ENCODE measurements at places on chromosomes 11 and 22.

GRCh38 chr22:30344447-30345200, 12.1 kb downstream of the SF3A1 start:
- H3K4me3 ChIP-seq, result no peak overlapping the region
- H3K4me1 ChIP-seq, result no peaks in the 10 kb centered on the region
- peaks cover 42% of the 10 kb centered on the region for H3K36me3 ChIP-seq
- H3K27me3 ChIP-seq, result no peaks in the 10 kb centered on the region

DNA sequence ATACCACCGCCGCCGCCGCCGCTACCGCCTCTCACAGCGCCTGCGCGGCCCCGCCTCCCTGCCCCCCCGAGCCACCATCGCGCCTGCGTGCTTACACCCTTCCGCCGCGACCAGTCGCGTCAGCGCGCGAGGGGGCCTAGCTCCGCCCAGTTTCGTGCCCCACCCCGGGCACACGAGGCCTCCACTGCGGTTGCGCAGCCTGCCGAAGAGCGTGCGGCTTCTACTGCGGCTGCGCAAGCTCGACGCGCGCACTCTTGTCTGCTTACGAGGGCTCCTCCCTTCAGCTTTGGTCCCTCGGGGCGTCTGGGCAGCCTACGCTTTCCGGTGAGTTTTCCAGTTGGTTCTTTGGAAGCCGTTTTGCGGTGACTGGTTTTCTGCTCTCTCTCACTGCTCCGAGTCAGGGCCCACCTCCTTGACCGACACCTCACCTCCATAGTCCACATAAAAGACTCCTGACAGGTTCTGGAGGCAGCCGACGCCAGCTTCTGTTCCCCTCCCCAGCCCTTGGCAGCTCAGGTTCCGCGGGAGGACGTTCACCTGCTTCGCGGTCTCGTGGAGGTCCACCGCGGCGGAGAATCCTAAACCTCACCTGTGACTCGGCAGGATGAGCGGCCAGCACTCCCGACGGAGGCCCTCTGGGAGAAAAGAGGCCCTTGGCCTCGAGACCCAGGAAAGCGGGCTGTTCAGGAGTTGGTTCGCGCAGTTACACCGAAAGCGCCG, at the start of gene PITPNB:
TSS of gene PITPNB (minus strand) at position 35 of the 720 bp plus-strand sequence. CDS start 65 bp downstream, outside the sequence.
- H3K4me1 ChIP-seq, result peaks cover 2% of the 10 kb centered on the region
- H3K27me3 ChIP-seq, result no peaks in the 10 kb centered on the region
- H3K27ac ChIP-seq, result peak within 1 kb of the TSS; percentile 57
- 0 out of 2 replicates have a peak, but pooled peaks cover 2% of the 10 kb centered on the region for H3K36me3 ChIP-seq
- DNase-seq, result peak; percentile 98

DNA sequence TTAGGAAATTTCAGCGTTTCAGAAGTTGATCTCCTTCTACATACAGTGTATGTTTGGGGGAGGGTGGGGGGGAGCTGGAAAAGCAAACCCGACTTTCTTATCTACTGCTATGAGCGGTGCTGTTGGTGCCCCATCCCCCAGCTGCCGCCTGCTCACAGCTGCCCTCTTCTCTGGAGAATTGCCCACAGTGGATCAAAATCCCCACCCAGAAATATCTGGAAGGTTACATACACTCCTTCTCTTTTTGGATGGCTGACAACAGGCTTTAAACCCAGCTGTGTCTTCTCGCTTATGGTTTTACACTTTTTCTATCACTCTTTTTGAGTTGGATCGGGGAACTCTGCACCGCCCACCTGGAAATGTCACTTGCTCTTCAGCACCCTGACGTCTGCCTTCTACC, 56.4 kb downstream of the DHCR7 start:
- H3K4me3 ChIP-seq, result no peak overlapping the region
- no peak for DNase-seq
- H3K27me3 ChIP-seq, result no peaks in the 10 kb centered on the region
- H3K27ac ChIP-seq, result no peak overlapping the region
- no peaks in the 10 kb centered on the region for H3K36me3 ChIP-seq
- H3K4me1 ChIP-seq, result no peaks in the 10 kb centered on the region

DNA sequence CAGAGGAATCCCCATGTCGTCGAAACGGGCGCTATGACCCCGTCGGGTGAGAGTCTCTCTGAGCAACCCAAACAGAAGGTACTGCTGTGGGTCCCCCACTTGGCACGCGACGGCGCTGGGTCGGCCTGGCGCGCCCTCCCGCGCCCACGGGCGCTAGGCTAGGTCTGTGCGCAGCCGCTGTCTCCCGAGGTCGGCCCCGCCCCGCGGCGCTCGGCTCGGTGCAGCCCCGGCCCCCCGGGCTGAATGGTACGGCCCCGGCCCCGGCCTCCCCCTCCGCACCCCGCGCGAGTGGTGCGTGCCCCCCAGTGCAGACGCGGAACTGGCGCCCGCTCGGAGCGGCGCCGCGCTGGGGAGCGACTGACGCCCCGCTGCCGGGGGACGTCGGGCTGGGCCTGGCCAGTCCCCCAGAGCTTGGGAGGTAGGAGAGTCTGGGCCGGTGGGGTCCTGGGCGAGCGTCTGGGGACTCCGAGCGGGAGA, at the start of gene MADD:
TSS of gene MADD (plus strand) at position 305 of the 477 bp plus-strand sequence.
- H3K27ac ChIP-seq, result peak within 1 kb of the TSS; percentile 65
- no peaks in the 10 kb centered on the region for H3K27me3 ChIP-seq
- H3K36me3 ChIP-seq, result peaks cover 4% of the 10 kb centered on the region
- peak within 1 kb of the TSS; percentile 81 for H3K4me3 ChIP-seq
